Suppressor macrophage treated with lipopolysaccharide for 1 hour (primary cell): ENCODE measurements at places on chromosomes 6 and 20.

GRCh38 chr6:43434001-43434840 lies 6.9 kb downstream of the ABCC10 start:
- DNase-seq = peak; percentile 77

DNA sequence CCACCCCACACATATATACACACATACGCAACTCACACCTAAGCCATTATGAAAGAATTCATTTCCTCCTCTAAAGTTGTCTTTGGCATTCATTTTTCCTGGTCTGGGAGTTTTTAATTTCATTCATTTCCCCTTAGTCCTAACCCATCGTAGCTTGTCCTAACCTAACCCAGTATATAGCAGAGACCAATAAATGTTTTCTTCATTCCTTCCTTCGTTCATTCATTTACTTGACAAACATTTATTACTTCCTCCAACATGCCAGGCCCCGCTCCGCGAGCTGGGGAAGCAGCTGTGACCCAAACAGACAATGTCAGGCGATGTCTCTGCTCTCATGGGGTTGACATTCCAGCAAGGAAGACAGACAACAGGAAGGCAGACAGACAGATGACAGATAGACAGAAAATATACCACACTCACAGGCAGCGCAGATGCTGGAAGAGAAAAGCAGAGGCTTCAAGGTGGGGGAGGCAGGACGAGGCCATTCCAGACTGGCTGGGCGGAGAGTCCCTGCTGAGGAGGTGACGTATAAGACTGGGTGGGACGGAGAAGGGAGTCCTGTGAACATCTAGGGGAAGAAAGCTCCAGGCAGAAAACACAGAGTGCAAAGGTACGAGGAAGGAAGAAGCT lies 33.7 kb upstream of the SIRPA start:
- DNase-seq = no peak

GRCh38 chr20:46938434-46938833 lies 43.8 kb downstream of the EYA2 start:
- peak; percentile 36 for DNase-seq

DNA sequence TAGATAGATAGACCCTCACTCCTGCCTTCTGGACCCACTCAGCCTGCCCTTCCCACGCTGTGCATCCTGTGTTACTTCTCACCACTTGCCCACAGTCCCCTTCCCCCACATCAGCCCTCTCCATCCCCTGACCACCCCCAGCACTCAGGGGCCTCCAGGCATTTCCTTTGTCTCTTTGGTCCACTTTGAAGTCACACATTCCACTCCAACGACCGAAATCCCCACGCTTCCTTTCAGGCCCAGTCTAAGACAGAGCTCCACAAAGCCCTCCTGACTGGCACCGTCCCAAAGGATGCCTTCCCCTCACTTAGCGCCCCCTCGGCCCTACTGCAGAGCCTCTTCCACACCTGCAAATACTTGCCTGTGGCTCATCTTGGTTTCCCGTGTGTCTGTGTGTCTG lies 83.8 kb downstream of the FOXF2 start:
- no peak for DNase-seq

DNA sequence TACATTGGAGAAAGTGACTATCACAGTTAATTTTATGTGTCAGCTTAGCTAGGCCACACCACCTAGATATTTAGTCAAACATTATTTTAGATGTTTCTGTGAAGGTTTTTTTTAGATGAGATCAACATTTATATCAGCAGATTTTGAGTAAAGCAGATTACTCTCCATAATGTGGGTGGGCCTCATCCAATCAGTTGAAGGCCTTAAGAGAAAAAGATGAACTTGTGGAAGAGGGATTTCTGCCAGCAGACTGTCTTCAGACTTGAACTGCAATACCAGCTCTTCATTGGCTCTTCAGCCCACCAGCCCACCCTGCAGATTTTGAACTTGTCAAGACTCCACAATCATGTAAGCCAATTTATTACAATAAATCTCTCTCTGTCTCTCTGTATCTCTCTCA lies 25.1 kb upstream of the FBXO30 start:
- DNase-seq = no peak

DNA sequence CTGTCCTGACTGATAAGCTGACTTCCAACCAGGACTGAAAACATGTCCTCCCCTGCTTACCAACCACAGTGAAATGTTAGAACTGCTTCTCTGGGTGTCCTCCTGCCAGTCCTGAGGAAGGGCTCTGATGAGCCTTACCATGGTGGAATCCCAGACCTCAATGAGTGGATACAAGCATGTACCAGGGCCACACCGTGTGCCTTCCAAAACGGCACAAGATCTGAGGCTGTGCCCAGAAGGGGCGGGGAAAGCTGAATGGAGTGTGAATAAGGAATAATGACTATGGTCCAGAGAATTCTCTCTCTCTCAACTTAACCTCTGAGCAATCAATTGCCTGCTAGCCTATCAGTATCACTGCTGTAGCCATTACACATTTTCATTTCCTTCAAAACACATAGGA lies 51.7 kb downstream of the PDE10A start:
- DNase-seq = no peak

- no peak for DNase-seq
Measured at GRCh38 chr20:31843288-31843687, 2.1 kb downstream of the FOXS1 start.

DNA sequence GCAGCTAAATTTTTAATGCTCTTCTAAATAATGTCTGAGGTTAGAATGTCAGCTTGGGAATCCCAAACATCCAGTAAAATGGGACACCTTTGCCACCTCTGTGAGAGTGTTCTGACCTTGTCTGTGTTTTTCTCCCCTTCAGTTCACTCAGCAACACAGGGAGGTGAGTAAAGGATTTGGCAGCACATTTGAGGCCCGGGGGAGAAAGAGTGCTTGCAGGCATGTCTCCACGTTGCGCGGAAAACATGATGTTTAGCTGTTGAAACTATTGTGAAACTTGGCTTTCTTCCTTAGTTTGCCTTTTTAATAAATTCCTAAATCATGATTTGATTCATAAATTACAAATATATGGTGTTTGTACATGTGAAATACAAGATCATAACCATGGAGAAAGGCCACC lies 707.8 kb upstream of the FLRT3 start:
- DNase-seq = no peak

GRCh38 chr6:147211831-147212230 lies 7.6 kb downstream of the STXBP5 start:
- DNase-seq = no peak

GRCh38 chr6:6331393-6331792 lies 10.9 kb upstream of the F13A1 start:
- DNase-seq = no peak

GRCh38 chr20:35849706-35850105 lies 77.9 kb downstream of the PHF20 start:
- DNase-seq = peak; percentile 4

DNA sequence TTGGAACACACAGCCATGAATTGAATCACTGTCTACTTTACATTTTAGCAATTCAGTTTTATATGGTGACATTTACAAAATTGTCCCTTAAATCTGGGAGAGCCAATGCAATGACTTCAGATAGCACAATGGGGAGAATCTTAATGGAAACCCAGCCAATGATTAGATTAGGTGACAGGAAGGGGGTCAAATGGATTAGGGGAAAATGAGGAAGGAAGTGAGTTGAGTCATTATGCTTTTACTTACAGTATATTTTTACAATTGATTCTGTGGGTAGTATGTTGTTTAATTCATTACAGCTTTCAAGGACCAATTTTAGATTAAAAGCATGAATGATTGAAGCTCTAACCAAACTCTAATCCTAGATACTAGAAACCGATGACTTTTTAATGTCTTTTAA lies 229.8 kb downstream of the SOX4 start:
- DNase-seq = no peak

DNA sequence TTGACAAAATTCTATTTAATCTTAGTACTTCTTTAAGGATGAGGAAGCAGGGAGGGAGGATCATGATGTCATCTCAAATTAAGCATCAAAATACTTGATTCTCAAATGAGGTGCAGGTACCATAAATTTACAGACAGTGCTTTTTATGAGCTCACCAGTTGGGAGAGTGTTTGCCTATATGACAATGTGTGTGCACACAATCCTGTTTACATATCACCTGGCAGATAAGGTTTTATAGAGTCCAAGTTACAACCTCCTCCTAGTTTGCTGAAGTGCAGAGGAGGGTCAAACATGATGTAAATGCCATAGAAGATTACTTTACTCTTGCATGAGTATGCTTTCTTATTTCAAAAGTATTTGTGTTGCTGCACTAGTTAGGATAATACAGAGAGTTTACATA lies 6.4 kb downstream of the ATXN1 start:
- DNase-seq = no peak

DNA sequence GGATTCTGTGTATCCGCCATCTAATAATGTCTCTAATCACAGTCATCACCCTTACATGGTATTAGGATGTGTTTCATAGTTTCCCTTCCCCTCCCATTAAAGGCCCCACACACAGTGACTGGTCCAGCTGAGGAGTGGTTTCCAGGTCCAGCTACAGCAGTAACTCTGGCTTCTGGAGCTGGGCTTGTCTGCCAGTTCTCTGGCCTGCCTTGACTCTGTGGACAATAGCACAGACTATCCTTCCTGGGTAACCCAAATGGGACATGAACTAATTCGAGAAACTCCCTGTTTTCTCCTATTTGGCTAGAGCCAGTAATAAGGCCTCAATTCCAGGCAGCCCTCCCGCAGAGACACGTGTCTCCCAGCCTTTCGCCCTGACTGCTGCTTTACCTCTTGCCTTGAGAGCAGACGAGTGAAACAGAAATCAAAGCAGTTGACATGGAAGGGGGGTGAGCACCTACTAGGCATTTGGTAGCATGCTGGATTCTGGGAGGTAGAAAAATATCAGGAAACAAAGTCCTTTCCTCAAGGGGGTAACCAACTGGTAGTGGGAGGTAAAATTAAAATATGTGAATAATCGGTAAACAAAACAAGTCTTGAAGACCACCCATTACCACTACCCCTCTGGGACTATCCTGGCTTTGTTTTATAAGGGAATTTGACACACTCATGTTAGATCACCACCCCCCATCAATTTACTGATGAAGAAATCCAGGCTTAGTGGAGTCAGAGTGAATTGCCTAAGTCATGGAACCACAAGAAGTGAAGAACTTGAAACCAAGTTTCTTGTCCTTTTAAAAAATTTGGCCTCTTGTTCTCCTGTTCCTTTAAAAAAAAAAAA lies 1.2 kb downstream of the TRAF3IP2 start:
- DNase-seq = peak; percentile 57

DNA sequence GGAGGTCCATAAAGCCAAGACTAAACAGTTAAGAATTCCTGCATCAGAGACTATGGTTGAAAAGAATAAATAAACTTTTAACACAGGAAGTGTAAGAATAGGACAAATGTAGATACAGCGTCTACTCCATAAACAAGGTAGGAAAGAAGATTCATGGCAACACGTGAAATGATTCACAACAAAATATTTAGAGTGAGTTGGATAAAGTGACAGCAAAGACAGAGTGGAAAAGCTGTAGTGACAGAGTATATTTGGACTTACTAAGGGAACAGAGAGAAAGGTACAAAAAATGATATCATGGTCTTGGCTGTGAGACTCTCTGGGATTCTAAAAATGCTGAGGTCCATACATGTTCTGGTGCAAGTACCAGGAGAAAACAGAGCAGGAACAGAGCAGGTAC lies 21.9 kb upstream of the KIAA0408 start:
- no peak for DNase-seq

GRCh38 chr6:33977606-33978411 lies 168.1 kb downstream of the GRM4 start:
- no peak for DNase-seq

DNA sequence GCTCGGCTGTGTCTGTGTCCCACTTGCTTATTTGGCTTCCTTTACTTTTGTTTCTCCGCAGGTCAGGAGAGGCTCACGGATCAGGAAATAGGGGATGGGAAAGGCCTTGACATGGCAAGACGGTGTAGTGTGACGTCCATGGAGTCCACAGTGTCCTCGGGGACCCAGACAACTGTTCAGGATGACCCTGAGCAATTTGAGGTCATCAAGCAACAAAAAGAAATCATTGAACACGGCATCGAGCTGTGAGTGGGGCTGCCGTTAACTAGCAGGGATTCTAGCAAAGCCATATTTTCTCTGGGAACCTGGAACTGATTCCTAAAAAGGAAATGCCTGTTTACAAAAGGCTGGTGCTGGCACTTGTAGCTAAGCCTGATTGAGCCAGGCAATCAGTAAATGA lies 54.4 kb downstream of the ARFGEF2 start:
- no peak for DNase-seq

DNA sequence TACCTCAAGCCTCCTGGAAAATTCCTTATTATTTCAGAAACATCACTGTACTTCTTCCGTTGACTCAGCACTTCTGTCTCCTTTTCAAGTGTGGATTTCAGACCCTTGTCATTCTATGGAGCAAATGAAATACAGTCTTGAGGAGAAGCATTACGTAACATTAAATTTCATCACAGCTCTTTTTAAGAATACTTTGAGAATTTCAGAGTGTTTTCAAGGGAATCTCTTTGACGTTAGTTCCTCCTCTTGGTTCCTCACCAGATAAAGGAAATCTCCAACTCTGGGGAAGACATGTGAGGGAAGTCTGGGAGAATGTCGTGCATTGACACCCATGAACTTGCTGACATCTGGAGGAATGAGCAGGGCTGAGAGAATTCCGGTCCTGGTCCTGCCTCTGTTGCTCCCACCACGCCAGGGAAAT lies 32.3 kb downstream of the UST start:
- peak; percentile 70 for DNase-seq

DNA sequence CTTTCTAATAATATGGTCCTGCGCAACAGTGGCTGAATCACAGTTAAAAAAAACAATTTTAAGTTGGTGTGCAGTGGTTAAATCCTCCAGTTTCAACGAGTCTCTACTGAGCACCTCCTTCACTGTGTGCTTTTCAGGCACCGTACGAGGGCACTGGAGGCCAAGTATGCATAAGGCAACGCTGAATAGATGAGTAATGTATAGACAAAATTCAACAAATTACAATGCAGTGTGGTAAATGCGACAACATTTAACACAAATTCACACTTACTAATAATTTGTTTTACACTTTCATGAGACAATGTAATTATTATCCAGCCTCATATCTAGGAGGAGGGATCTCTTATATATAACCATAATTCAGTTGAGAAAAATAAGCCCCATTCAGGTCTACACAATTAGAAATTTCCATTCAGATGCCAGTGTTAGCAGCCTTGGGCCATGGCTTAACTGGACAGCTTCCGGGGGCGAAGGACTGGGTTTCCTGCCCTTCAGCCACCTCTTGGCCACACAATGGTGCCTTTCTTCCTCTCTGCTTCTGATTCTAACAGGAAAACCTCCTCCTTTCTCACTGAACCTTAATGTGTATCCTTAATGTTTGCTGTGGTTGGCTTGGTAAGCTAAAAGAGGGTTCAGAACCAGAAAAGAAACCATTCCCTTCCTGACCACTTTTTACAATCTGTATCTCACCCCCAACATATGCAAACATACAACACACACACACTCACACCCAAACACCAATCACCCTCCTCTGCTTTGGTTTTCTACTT lies 51.9 kb downstream of the B4GALT5 start:
- DNase-seq = no peak

- DNase-seq = no peak
Measured at GRCh38 chr6:134520181-134521115, 202.5 kb upstream of the SGK1 start.
